SK-N-DZ (cell line): ENCODE measurements at places on chromosomes 2 and 18.
A peak's percentile ranks its signal among the peaks of the same experiment; 100 is the strongest.

DNA sequence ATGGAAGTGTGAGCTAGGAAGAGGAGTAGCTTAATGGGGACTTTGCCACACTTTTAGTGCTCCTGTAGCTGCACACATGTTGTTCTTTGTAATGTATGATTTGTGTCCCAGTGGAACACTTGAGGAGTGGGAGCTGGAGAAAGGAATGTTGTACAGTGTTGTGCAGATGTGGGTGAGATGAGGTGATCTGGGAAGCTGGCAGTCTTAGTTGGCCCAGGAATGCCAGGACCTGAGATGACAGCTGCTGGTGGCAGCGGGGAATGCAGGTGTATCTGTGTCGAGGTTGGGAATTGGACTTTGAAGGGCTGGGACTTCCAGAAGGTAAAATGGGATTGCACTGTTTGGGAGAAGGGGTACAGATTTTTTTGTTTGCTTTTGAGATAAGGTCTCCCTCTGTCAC, 23.6 kb downstream of the NEDD4L start:
- no peak for DNase-seq

- DNase-seq, result no peak
Observed at GRCh38 chr2:17966798-17967197, 88.3 kb downstream of the KCNS3 start.

- DNase-seq, result no peak
Observed at GRCh38 chr2:240618776-240619175, 6.5 kb upstream of the GPR35 start.

- no peak for DNase-seq
Observed at GRCh38 chr2:224360801-224361251, 41.1 kb downstream of the FAM124B start.

- peak; percentile 71 for DNase-seq
Observed at GRCh38 chr2:180124273-180125139, 117.4 kb upstream of the CWC22 start.

DNA sequence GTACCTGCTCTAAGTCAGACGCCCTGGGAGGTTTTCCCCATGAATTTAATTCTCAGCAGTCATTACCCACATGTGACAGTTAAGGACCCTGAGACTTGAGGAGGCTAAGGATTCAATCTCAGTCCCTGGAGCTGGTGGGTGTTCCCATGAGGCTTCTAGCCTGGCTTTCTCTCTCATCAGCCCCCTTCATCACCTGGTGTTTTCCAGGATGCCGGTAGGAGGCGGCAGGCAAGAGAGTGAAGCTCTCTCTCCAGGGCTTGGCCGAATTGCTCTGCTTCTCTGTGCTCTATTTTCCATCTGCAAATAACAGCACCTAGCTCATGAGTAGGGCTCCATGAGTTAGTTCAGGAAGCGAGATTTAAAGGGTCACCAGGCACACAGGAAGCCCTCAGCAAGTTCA, 241.9 kb downstream of the PTPRM start:
- no peak for DNase-seq

- DNase-seq, result no peak
Observed at GRCh38 chr2:158519481-158519880, 62.7 kb downstream of the PKP4 start.

DNA sequence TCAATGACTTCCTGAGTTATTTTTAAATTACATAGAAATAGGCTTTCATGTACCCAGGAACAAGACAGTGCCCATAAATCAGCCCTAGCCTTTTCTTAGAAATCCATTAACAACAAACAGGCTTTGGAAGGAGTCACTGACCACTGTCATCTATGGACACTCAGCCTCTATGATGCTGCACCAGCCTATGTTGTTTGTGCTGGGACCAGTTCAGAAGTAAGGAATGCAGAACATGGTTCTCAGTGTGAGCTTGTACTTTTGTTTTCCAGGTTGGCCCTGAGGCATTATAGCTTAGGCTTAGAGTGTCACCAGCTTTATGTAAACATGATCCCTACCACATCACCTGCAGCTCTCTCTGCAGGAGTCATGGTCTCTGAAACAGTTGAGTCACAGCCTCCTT, 335.7 kb upstream of the CDH7 start:
- DNase-seq, result peak; percentile 12

GRCh38 chr2:176039375-176039774, 37.3 kb upstream of the LNPK start:
- no peak for DNase-seq

DNA sequence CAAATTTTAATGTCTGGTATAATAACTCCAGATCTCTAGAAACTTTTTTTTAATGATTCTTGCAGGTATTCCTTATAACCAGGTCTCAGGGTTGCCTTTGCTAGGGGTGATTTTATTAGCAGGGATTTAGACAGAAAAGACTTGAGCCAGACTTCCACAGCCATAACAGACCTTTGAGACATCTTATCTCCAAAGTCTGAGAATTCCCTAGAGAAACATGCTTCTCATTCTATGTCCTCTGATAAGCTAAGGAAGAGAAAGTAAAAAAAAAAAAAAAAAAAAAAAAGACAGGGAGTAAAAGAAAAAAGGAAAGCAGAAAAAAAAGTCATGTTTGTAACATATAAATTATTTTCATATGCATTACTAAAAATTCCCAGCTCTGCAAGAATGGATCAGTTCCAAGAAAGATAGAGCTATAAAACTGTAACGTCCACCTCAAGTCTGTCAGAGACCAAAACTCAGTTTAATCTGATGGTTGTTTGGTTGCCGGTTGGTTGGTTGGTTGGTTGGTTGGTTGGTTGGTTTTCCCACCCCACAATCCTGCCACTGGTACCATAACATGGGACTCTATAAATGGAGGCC, 153.8 kb downstream of the COL6A3 start:
- no peak for DNase-seq

DNA sequence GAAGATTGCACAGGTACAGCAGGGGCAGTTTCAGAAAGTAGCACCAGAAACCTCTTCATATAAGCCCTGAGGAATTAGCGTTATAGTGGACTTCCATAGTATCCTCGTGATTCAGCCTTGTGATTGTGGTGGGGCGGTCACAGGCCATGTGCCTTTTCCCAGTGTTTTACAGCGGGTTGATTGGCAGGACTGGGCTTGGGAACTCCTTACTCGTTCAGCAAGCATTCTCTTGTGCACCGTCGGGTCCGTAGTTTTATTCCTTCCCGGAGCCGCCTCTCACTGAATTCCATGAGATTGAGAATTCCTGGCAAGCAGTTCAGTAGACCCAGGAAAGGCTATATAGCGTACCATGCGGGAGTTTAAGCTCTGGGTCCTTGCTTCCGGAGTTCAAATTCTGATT, 5.2 kb downstream of the COPS8 start:
- no peak for DNase-seq

- DNase-seq, result no peak
Observed at GRCh38 chr2:113877711-113878598, 11.9 kb upstream of the ACTR3 start.

DNA sequence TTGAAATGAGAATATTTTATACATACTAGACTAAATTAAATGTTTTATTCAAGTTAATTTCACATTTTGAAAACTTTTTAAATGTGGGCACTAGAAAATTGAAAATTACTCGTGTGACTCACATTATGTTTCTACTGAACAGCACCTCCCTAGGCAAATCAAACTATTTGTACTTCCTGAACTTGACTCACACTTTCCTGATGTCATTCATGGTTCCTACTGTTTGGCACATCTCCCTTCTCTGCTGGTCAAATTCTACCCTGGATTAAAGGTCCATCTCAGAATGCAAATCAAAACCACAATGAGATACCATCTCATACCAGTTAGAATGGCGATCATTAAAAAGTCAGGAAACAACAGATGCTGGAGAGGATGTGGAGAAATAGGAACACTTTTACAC, 16.7 kb downstream of the LHCGR start:
- DNase-seq, result no peak

GRCh38 chr2:117957616-117958015, 56.3 kb downstream of the CCDC93 start:
- DNase-seq, result no peak

- DNase-seq, result no peak
Observed at GRCh38 chr2:144876013-144876412, 356.1 kb upstream of the ZEB2 start.

GRCh38 chr2:160932960-160933359, 227.3 kb upstream of the TANK start:
- peak; percentile 18 for DNase-seq

GRCh38 chr2:18545384-18545783, 15.1 kb downstream of the RDH14 start:
- DNase-seq, result no peak

GRCh38 chr2:172105471-172106107, 2.9 kb upstream of the DLX2 start:
- DNase-seq, result no peak

- DNase-seq, result no peak
Observed at GRCh38 chr2:189794310-189794709, 10.1 kb downstream of the PMS1 start.

DNA sequence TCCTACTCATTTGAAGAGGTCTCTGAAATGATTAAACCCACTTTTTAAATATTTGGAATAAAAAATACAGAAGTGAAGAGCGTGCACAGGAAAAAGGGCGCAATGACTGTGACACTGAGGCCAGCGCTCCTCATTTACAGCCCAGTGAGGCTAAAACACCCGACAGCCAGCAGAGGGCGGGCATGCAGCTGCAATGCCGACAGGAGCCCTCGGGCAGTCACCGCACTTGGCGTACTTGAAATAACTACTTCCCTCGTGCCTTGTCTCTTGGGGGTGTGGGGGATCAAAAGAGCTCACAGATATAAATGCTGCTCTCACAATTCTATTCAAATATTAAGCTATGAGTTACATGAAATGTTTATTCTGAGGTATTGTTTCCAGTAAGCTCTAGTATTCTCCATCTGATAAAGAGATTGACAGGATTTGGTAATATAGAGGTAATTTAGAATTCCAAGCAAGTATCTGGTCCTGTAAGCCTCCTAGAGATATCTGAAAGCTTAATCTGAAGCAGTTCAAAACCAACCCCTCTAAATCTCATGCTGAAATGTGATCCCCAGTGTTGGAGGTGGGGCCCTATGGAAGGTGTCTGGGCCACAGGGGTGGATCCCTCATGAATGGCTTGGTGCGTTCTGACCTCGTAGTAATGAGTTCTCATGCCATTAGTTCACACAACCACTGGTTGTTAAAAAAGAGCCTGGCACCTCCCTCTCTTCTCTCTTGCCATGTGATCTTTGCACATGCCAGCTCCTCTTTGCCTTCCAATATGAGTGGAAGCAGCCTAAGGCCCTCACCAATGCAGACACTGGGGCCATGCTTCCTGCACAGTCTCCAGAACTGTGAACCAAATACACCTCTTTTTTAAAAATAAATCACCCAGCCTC, 93.6 kb downstream of the ZAP70 start:
- peak; percentile 64 for DNase-seq

GRCh38 chr2:227033471-227034148, 130.4 kb downstream of the COL4A4 start:
- DNase-seq, result peak; percentile 86

DNA sequence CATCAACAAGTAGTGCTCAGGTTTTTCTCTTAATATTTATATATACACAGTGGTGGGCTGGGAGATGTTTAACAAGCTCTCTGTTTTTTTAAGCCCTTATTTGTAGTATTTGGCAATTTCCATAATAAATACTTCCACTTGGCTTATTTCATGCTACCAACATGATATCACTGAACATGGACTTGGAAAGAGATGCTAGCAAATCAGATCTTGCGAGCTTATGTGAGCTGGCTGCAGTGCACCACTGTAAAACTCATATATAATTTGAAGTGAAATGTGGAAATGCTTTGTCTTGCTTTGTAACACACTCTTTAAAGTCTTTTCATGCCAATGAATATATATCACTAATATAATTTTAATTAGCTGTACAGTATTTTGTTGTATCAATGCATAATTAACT, 155.7 kb downstream of the ALK start:
- DNase-seq, result no peak

GRCh38 chr2:51695531-51695930, 663.6 kb upstream of the NRXN1 start:
- no peak for DNase-seq

DNA sequence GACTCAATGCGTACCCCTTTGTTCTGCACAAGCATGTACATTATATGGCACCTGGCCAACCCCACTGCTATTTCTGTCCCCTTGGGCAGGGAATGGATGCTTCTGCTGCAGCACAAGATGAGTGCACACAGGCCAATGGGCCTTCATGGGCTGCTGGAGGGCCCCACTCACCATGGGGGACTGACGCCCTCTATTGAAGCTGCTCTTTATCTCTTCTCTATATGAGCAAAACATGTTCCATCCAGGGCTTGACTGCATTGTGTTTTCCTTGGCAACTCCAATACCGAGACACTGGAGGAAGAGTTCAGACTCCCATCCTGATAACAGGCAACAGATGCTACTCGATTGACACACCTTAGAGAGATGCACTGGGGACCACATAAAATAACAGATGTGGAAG, 251.6 kb upstream of the NCKAP5 start:
- no peak for DNase-seq
